ENCODE measurements at places on chromosomes 5 and 9. TPM values are rescaled to one million over a fixed set of nuclear protein-coding genes. Genes with fewer than 3 reads are reported as not detected.

SHISAL2B gene
- total RNA-seq = not detected

SPATA31E1 gene
- total RNA-seq = not detected

GPX3 gene
- 694 TPM for total RNA-seq

CENPP gene
- total RNA-seq = 3.9 TPM

PAPPA gene
- total RNA-seq = 16.6 TPM

PCDHGA10 gene
- total RNA-seq = 6.1 TPM

ZDHHC11 gene
- total RNA-seq = 26.0 TPM

DNA sequence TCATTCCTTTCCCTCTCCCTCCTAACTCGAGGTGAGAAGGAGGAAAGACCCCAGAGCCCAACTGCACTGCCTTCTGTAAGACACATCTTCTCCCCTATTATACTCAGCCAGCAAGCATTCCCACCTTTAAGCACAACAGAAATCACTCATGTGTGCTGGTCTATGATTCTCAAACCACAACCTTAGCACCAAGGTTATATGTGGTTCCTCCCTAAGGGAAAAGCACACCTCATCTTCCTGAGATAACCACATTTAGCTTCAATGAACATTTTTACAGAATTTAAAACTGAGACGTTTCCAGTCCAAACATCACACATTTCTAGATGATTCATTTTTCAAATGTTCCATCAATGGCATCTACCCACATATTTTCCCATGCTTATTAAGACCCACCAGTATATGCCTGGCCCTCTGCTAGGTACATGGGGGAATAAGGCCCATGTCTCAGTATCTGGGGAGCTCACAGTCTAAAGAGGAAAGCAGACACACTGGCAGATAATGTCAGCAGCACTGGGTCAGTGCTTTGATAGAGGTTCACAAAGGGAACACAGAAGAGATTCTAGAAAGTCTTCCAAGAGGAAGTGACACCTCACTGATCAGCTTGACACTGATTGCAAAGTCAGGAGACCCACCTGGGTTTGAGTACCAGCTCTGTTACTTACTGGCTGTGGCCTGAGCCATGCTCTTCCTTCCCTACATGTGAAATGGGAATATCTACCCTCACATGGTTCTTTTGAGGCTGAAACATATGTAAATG, 245.4 kb downstream of the DENND1A start:
- H3K4me1 ChIP-seq = no peaks in the 10 kb centered on the region
- no peaks in the 10 kb centered on the region for H3K27me3 ChIP-seq
- H3K36me3 ChIP-seq = no peaks in the 10 kb centered on the region
- DNase-seq = no peak
- no peak overlapping the region for H3K27ac ChIP-seq

- H3K36me3 ChIP-seq = no peaks in the 10 kb centered on the region
- no peak overlapping the region for H3K27ac ChIP-seq
- no peaks in the 10 kb centered on the region for H3K4me1 ChIP-seq
Measured at GRCh38 chr5:66861402-66861801, 265.2 kb downstream of the MAST4 start.

- H3K4me1 ChIP-seq = no peaks in the 10 kb centered on the region
- no peak overlapping the region for H3K27ac ChIP-seq
- no peak for DNase-seq
- no peak overlapping the region for H3K4me3 ChIP-seq
Measured at GRCh38 chr5:136446565-136446964, 81.2 kb upstream of the TRPC7 start.

DNA sequence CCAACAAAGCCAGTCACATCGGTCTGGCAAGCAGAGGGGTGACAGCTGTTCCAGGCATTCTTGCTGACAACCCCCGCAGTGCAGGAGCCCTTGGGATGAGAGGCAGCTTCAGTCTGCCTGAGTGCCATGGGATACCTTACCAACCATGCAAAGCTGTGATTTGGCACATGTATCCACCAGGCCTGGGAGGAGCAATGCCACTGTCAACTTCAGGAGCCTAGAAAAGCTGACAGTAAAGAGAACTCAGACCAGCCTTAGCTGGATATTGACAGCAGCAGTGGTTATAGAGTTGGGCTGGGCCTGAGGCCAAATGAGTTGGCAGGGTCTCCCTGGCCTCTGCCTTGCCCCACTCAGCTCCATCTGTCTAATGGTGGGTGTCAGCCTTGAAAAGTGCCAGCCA, 10.1 kb upstream of the PLPPR1 start:
- no peaks in the 10 kb centered on the region for H3K4me1 ChIP-seq
- H3K27ac ChIP-seq = no peak overlapping the region
- H3K36me3 ChIP-seq = no peaks in the 10 kb centered on the region
- DNase-seq = no peak

GRCh38 chr9:9246726-9247125, 1366.1 kb downstream of the PTPRD start:
- no peaks in the 10 kb centered on the region for H3K36me3 ChIP-seq
- H3K27me3 ChIP-seq = no peaks in the 10 kb centered on the region
- no peaks in the 10 kb centered on the region for H3K4me1 ChIP-seq
- DNase-seq = no peak
- H3K27ac ChIP-seq = no peak overlapping the region
